GM23338 (cell line): ENCODE measurements at places on chromosomes 6 and 20.

DNA sequence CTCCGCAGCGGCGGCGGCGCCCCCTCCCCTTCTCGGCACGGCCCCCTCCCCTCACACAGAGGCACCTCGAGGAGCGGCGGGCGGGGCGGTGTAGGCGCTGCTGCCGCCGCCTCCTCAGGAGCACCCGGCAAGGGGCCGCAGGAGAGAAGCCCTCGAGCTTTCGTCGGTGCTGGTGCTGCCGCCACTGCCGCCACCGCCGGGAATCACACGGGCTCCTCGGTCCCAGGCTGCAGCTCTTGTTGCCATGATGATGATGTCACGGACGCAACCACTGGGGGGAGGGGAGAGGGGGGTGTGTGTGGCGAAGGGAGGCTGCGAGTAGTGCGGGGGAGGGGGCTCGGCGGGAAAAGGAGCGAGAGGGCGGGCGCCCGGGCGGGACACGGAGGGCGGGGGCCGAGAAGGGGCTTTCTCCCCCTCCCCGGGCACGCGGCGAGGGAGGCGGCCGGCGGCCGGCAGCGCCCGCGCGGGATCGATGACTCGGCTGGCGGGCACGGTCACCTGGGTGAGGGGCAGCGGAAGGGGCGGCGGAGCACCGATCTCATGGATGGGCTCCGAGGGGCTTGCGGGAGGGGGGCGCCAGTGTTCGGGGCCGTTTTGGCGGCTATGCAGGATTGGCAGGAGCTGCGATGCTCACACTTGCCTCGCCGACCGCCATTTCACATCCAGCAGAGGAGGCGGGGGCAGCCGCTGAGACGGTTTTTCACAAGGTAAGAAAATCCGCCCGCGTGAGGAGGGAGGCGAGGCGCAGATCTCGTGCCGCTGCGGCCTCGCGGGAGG lies at the start of gene REV3L:
Gene REV3L (minus strand): TSS at position 260 of the 777 bp plus-strand sequence. CDS start 330 bp downstream, outside the sequence.
- DNase-seq, result peak; percentile 91

- peak; percentile 21 for DNase-seq
These were observed 226.3 kb upstream of the SMLR1 start for GRCh38 chr6:130600880-130601341.

GRCh38 chr6:56749632-56750151 lies 107.0 kb upstream of the DST start:
- no peak for DNase-seq

GRCh38 chr6:149139782-149140136 lies 177.8 kb upstream of the TAB2 start:
- no peak for DNase-seq

GRCh38 chr6:106163446-106163965 lies 77.4 kb downstream of the PRDM1 start:
- DNase-seq, result peak; percentile 50

- DNase-seq, result no peak
These were observed 95.4 kb downstream of the RNF217 start for GRCh38 chr6:125057392-125058246.
